ENCODE measurements at places on chromosomes 7 and 10.

DNA sequence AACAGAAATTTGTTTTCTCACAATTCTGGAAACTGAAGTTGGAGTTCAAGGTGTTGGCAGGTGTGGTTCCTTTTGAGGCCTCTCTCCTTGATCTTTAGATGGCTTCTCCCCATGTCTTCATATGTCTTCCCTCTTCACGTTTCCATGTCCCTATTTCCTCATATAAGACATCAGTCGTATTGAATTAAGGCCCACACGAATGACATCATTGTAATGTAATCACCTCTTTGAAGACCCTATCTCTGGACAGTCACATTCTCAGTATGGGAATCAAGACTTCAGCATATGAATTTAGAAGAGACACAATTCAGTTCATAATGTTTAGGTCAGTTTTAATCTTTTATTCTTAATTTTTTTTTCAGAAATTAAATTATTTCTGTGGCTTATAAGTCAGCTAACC lies 19.8 kb downstream of the VTI1A start:
- no peak for DNase-seq

- no peak for DNase-seq
Observed at GRCh38 chr10:122699796-122700455, at the start of gene C10orf120. Gene C10orf120 (minus strand): TSS chr10:122699846. CDS start chr10:122699790, 56 bp downstream.

GRCh38 chr10:43260911-43261577 lies 5.8 kb downstream of the RASGEF1A start:
- DNase-seq = no peak

DNA sequence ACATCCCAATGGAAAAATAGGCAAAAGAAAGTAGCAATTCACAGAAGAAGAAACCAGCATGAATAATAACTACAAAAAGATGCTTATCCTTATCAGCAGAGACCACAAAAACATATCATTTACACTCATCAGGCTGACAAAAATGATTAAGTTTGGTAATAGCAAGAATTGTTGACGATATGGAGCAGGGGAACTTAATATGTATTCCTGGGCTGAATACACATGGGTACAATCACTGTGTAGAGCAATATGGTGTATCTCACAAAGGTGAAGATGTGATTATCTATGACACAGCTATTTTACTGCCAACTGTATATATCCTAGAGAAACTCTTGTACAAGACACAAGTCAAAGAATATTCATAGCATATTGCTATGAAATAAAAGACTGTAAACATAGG lies 141.8 kb upstream of the NOBOX start:
- no peak for DNase-seq

GRCh38 chr7:81031243-81031642 lies 112.4 kb upstream of the SEMA3C start:
- DNase-seq = no peak

DNA sequence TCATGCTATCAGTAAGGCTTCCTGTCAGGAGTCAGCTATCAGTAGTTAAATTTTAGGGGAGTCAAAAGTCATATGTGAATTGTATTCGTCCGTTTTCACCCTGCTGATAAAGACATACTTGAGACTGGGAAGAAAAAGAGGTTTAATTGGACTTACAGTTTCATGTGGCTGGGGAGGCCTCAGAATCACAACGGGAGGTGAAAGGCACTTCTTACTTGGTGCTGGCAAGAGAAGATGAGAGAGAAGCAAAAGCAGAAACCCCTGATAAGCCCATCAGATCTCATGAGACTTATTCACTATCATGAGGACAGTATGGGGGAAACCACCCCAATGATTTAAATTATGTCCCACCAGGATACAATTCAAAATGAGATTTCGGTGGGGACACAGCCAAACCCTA lies 47.1 kb downstream of the KLF6 start:
- DNase-seq = no peak

- no peak for DNase-seq
Observed at GRCh38 chr7:132872034-132872433, 209.9 kb downstream of the CHCHD3 start.

- DNase-seq = no peak
Observed at GRCh38 chr10:100501423-100501822, 18.2 kb downstream of the SEC31B start.

GRCh38 chr10:3825244-3825643 lies 40.2 kb upstream of the KLF6 start:
- DNase-seq = no peak

GRCh38 chr7:47262881-47263280 lies 319.0 kb downstream of the TNS3 start:
- DNase-seq = no peak

GRCh38 chr7:91165846-91166230 lies 98.4 kb upstream of the FZD1 start:
- no peak for DNase-seq

DNA sequence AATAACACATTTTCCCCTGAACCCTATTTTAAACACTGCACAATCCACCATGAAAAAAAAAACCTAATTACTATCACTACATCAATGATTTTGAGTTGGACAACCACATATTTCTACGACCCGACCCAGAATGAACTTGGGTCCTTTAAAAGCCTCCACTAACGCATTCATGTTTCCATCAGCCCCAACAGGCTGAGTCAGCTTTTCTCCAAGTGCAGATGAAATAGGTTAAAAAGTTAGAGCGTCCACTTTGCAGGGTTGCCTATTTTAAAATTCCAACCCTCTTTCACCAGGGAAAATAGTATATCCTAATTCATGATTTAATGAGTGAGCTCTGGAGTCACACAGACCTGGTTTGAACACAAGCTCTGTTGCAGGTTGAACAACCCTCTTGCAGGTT lies 501.0 kb upstream of the SORCS1 start:
- DNase-seq = no peak

GRCh38 chr7:1532456-1533254 lies 2.2 kb downstream of the MAFK start:
- DNase-seq = peak; percentile 33

DNA sequence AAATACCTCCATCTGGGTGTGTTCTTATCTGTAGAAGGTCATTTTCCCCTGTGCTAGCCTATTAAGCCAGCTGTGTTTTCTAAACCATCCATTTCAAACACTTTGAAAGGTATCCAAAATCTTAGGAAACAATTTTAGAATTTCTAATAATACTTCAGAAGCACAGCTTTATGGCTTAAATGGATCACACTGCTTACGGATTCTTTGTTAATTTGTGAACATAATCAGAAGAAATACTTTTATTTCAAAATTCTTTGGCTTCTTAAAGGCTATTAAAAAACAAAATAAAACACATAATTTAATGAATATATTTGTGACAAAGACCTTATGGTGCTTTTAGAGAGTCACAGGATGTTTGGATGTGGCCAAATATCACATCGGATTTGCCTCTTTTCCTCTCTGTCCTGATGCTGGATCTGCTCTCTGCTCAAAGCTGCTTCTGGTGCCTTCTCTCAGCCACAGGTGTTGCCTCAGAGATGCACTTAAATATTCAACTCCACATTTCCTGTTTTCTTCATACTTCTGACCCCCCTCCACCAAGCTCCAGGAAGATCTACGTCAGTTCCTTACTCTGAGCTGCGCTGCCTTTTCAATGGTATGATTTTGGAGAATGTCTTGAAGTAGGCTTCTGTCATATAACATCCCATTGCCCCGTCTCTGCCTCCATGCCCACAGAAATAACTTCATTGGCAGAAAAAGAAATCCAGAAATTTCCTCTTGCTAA lies 230.6 kb downstream of the MLLT10 start:
- no peak for DNase-seq

GRCh38 chr7:85714043-85714578 lies 527.3 kb upstream of the SEMA3D start:
- no peak for DNase-seq

DNA sequence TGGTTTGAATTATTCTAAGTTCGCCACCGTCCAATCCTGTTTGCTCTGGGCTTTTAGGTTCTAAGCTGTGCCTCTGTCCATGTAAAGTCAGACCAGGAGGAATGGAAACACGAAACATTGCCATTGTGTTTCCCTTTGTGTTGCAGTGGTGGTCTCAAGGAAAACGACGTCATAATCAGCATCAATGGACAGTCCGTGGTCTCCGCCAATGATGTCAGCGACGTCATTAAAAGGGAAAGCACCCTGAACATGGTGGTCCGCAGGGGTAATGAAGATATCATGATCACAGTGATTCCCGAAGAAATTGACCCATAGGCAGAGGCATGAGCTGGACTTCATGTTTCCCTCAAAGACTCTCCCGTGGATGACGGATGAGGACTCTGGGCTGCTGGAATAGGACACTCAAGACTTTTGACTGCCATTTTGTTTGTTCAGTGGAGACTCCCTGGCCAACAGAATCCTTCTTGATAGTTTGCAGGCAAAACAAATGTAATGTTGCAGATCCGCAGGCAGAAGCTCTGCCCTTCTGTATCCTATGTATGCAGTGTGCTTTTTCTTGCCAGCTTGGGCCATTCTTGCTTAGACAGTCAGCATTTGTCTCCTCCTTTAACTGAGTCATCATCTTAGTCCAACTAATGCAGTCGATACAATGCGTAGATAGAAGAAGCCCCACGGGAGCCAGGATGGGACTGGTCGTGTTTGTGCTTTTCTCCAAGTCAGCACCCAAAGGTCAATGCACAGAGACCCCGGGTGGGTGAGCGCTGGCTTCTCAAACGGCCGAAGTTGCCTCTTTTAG lies 46.3 kb upstream of the DMBT1 start:
- no peak for DNase-seq

- DNase-seq = no peak
Observed at GRCh38 chr7:71633551-71634008, 501.6 kb downstream of the GALNT17 start.

DNA sequence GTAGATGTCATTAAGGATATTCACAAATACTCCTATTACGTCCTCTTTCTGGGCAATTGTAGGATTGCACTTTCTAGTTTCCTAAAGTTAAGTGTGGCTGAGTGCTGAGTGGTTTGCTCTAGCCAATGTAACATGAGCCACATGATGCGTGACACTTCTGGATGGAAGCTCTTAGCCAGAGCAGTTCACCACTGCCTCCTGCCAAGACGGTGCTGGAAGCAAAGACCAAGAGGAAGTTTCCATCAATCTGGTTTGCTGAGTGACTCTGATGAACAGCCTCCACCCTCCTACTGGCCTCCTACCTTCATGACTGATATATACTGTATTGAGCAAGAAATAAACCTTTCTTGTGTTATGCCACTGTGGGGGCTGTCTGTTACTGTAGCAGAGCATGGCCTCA lies 318.1 kb downstream of the KCNMA1 start:
- DNase-seq = no peak

DNA sequence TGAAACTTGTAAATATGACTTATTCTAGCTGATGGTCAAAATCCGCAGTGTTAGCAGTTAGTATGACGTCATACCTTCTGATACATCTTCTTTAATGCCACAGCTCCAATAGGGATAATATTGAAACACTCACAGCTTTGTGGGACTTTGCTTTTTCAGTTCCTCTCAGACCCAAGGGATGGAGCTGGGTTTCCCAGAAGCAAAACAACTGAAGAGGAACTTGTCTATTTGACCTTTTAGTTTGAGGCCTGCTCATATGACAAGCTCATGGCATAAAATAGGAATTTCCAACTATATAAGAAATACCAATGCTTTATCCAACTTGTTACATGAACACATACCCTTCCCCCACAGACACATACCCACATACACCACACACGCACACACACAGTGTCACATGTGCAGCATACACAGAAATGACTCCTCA lies 31.6 kb upstream of the C10orf67 start:
- DNase-seq = no peak

DNA sequence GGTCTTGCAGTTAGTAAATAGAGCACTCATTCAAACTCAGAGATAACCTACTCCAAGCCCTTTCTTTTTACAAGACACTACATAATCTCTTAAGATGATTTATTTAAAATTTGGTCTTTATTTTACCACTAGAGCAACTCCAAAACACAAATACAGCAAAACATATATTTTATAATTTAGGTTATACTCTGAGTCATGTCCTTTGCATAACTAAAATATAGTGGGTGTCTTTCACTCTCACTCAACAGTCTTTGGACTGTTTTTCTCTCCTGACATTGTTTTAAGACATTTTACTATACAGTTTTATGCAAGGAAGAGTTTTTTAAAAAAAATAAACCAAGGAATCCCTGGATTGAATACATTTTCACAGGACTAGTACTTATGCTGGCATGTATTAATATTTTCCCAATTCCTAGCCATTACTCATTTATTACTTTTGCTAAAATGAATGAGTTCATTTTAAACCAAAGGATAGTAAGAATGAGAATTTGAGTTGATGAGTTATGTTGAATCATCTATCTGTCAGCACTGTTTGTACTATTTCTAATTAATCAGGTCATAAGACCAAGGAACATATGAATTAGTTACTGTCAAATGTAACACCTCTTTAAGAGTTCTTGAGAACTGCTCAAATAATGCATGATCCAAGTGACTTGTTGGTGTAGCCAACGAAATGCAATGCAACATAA lies 303.1 kb upstream of the FZD1 start:
- DNase-seq = no peak

GRCh38 chr7:146591976-146592375 lies 475.4 kb downstream of the CNTNAP2 start:
- DNase-seq = no peak

Data from stimulated activated CD8-positive, alpha-beta memory T cell treated with anti-CD3 and anti-CD28 coated beads, Interleukin-4, amount 100 ng/mL, for 1 hour (primary cell).